Lung (tissue), 17 donors: ENCODE measurements at places on chromosomes 7 and 10. TPM values are rescaled to one million over a fixed set of nuclear protein-coding genes. Genes with fewer than 3 reads are reported as not detected.

- H3K36me3 ChIP-seq, result no peaks in the 10 kb centered on the region
- peak overlapping the region; percentile 93 for H3K27ac ChIP-seq
- no peak overlapping the region for H3K4me3 ChIP-seq
- no peak for DNase-seq
Measured at GRCh38 chr7:1534330-1535099, 4.0 kb downstream of the MAFK start.

- H3K4me3 ChIP-seq, result no peak overlapping the region
- no peak for DNase-seq
- H3K36me3 ChIP-seq, result no peaks in the 10 kb centered on the region
- no peaks in the 10 kb centered on the region for H3K27me3 ChIP-seq
Measured at GRCh38 chr7:155129789-155130188, 59.7 kb downstream of the HTR5A start.

DNA sequence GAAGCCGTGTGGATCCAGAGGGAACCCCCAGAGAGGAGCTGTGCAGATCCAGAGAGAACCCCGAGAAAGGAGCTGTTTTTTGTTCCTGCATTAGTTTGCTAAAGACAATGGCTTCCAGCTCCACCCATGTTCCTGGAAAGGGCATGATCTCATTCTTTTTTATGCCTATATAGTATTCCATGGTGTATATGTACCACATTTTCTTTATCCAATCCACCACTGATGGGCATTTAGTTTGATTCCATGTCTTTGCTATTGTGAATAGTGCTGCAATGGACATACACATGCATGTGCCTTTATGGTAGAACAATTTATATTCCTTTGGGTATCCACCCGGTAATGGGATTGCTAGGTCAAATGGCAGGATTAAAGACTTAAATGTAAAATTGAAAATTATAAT is 95.4 kb upstream of the RHEB start:
- H3K4me3 ChIP-seq, result no peak overlapping the region
- H3K36me3 ChIP-seq, result no peaks in the 10 kb centered on the region
- no peak overlapping the region for H3K27ac ChIP-seq
- no peaks in the 10 kb centered on the region for H3K4me1 ChIP-seq
- no peak for DNase-seq
- H3K27me3 ChIP-seq, result no peaks in the 10 kb centered on the region

DNA sequence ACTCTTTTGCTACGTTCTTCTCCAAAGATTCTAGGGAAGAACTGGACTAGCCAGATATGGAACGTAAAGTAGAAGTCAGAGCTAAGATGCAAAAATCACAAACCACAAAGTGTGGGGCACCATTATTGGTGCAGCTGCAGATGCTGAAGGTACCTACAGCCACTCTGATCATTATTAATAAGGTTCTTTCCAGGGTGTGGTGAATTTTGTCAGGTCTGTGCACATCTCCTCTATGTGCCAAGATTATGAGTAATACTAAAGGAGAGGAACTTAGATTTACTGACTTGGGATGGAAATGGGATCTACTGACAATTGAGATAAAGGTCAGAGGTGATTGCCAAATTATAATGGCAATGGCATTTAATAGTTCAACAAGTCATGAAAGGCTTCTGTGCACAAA is 148.2 kb downstream of the RAPGEF5 start:
- peaks cover 16% of the 10 kb centered on the region for H3K4me1 ChIP-seq
- H3K27ac ChIP-seq, result no peak overlapping the region
- H3K36me3 ChIP-seq, result no peaks in the 10 kb centered on the region
- no peak overlapping the region for H3K4me3 ChIP-seq

MDFIC gene
- 13.7 TPM for polyA plus RNA-seq

SLC13A1 gene
- polyA plus RNA-seq, result not detected

CRHR2 gene
- polyA plus RNA-seq, result not detected

DNA sequence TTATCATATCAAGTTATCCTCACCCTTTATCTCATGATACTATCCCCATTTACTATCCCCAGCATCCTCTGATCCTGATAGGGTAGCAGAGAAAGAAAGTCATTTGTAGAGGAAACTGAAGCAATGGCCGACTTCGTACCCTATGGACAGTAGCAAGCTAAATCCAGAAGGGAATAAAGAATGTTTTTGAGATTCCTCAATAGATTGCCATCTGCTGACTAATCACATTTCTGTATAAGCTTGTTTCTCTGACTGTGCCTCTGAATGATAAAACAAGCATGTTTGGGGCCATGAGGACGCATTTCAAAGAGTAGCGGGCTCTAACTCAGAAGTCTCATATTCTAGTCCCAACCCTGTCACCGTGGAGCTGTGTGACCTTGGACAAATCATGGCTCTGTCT is 13.2 kb upstream of the FAM107B start:
- H3K27ac ChIP-seq, result no peak overlapping the region
- H3K4me3 ChIP-seq, result no peak overlapping the region
- H3K4me1 ChIP-seq, result no peaks in the 10 kb centered on the region
- H3K36me3 ChIP-seq, result no peaks in the 10 kb centered on the region

HYAL4 gene
- not detected for polyA plus RNA-seq

GRCh38 chr10:55374917-55375316 is 573.9 kb upstream of the PCDH15 start:
- no peaks in the 10 kb centered on the region for H3K36me3 ChIP-seq
- no peaks in the 10 kb centered on the region for H3K27me3 ChIP-seq
- no peak overlapping the region for H3K4me3 ChIP-seq
- no peak overlapping the region for H3K27ac ChIP-seq
- no peak for DNase-seq

NKX2-3 gene
- not detected for polyA plus RNA-seq

- DNase-seq, result no peak
- H3K27me3 ChIP-seq, result no peaks in the 10 kb centered on the region
- no peak overlapping the region for H3K27ac ChIP-seq
Measured at GRCh38 chr10:44183667-44184632, 200.9 kb downstream of the CXCL12 start.

DNA sequence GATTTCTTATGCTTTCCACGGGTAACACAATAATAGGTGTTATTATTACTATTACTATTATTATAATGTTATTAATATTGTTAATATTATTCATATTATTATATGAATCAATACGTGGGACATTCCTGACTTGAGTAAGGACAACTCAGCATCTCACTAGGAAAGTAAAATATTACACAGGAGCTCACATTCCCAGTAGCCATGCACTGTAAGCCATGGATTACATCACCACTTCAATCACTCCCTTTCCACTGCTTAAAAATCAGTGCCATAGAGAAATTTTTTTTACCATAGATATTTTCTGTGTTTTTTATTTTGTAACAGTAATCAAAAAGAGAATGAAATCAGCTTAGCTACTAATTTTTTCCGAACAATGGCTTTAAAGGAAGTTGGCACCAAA is 68.5 kb upstream of the DGKI start:
- no peak for DNase-seq
- no peaks in the 10 kb centered on the region for H3K27me3 ChIP-seq
- no peak overlapping the region for H3K4me3 ChIP-seq

ODAD2 gene
- 1.8 TPM for polyA plus RNA-seq

ZNF37A gene
- 4.5 TPM for polyA plus RNA-seq

AMZ1 gene
- 0.39 TPM for polyA plus RNA-seq

- no peak overlapping the region for H3K4me3 ChIP-seq
- H3K36me3 ChIP-seq, result no peaks in the 10 kb centered on the region
- H3K27me3 ChIP-seq, result no peaks in the 10 kb centered on the region
- H3K27ac ChIP-seq, result no peak overlapping the region
- peaks cover 8% of the 10 kb centered on the region for H3K4me1 ChIP-seq
Measured at GRCh38 chr7:28155019-28155660, 25.5 kb downstream of the JAZF1 start.

DNA sequence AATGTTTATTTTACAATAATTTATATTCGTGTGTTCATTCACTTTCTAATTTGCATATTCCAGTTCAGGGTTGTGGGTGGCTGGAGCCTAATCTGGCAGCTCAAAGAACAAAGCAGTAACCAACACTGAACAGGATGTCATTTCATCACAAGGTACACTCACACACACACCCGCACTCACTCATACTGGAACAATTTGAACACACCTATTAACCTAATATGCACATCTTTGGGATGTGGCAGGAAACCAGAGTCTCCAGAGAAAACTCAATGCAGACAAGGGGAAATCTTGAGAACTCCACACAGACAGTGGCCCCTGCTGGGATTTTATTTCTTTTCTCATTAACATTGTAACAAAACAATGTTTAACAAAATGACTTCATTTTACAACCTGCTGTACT is 97.4 kb downstream of the TWIST1 start:
- H3K27me3 ChIP-seq, result no peaks in the 10 kb centered on the region
- no peak for DNase-seq
- no peak overlapping the region for H3K27ac ChIP-seq
- H3K4me3 ChIP-seq, result no peak overlapping the region

- H3K4me1 ChIP-seq, result no peaks in the 10 kb centered on the region
- no peak overlapping the region for H3K4me3 ChIP-seq
- no peak overlapping the region for H3K27ac ChIP-seq
- no peak for DNase-seq
- no peaks in the 10 kb centered on the region for H3K36me3 ChIP-seq
Measured at GRCh38 chr7:14626076-14626475, 276.5 kb downstream of the DGKB start.

MYH16 gene
- 0.04 TPM for polyA plus RNA-seq

UNC5B gene
- polyA plus RNA-seq, result 7.2 TPM

DNA sequence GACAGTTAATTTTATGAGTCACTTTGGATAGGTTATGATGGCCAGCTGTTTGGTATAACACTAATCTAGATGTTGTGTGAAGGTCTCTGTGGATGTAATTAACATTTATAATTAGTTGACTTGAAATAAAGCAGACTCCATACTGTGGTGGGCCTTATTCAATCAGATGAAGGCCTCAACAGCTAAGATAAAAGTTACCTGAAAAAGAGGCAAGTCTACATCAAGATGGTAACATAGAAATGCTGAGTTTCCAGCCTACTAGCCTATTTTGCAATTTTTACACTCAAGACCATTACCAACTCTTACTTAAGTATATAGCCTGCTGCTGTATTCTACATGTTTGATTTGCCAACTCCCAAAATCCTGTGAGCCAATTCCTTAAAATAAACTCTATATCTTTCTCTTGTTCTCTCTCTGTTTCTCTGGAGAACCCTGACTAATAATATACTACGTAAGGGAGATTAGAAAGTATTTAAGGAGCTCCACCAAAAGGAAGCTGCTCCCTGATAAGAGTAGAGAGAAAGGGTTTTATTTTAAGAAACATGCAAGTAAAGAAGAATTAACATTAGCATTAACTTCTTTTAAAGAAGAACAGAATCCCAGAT is 42.7 kb downstream of the ZNF438 start:
- peaks cover 4% of the 10 kb centered on the region for H3K4me1 ChIP-seq
- peak overlapping the region; percentile 90 for H3K27ac ChIP-seq
- no peaks in the 10 kb centered on the region for H3K27me3 ChIP-seq
- peak; percentile 50 for DNase-seq
- no peak overlapping the region for H3K4me3 ChIP-seq
- H3K36me3 ChIP-seq, result no peaks in the 10 kb centered on the region

MBLAC1 gene
- 1.7 TPM for polyA plus RNA-seq

GRCh38 chr7:33350577-33350976 is 221.2 kb downstream of the BBS9 start:
- no peaks in the 10 kb centered on the region for H3K36me3 ChIP-seq
- no peaks in the 10 kb centered on the region for H3K27me3 ChIP-seq
- H3K4me3 ChIP-seq, result no peak overlapping the region
- H3K27ac ChIP-seq, result no peak overlapping the region

VSTM4 gene
- 2.9 TPM for polyA plus RNA-seq

DNA sequence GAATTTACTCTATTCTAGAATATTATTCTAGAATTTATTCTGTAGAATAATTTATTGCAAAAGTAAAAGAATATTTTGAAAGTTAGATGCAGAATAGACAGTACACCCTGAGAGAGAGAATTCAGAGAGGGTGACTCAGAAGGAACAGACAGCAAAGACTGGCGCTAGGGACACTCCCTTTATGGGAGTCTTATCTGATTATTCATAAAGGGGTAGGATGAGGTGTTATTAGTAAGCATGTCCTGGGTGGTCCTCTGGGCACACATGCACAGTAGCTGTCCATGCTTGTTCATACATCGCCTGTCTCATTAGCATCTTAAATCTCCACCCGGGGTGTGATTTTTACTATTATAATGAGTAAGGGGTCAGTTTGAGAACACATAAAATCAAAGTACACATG is 100.1 kb downstream of the XPNPEP1 start:
- H3K27me3 ChIP-seq, result no peaks in the 10 kb centered on the region
- no peak overlapping the region for H3K27ac ChIP-seq
- no peak overlapping the region for H3K4me3 ChIP-seq

TRIM50 gene
- 0.08 TPM for polyA plus RNA-seq

PLAC9 gene
- polyA plus RNA-seq, result 34.7 TPM

- H3K36me3 ChIP-seq, result peaks cover 36% of the 10 kb centered on the region
- DNase-seq, result no peak
- no peak overlapping the region for H3K27ac ChIP-seq
Measured at GRCh38 chr7:128322040-128322643, 21.6 kb downstream of the RBM28 start.

GRCh38 chr7:143878884-143879283 is 23.1 kb downstream of the TCAF1 start:
- no peak overlapping the region for H3K4me3 ChIP-seq

- peaks cover 4% of the 10 kb centered on the region for H3K4me1 ChIP-seq
- no peak overlapping the region for H3K27ac ChIP-seq
- no peak for DNase-seq
- H3K36me3 ChIP-seq, result no peaks in the 10 kb centered on the region
- H3K27me3 ChIP-seq, result no peaks in the 10 kb centered on the region
- no peak overlapping the region for H3K4me3 ChIP-seq
Measured at GRCh38 chr7:82318786-82319185, 124.8 kb downstream of the CACNA2D1 start.

DNA sequence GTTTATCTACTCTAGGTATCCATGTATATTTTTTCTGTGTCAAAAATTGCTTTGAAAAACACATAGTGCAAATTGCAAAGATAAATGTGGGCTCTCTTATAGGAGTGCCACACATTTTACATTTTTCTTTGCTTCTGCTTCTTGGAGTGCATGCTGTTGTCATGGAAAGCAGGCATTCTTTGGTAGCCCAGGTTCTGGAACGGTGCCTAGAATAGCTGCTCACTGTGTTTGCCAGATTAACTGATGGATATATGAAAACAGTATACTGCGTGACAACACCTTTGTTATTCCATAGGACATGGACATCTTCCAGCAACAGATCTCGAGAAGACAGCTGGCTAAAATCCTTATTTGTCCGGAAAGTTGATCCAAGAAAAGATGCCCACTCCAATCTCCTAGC is 13.4 kb downstream of the NIPSNAP2 start:
- peaks cover 20% of the 10 kb centered on the region for H3K36me3 ChIP-seq
- H3K27ac ChIP-seq, result peak overlapping the region; percentile 58
- no peaks in the 10 kb centered on the region for H3K27me3 ChIP-seq
- peak; percentile 47 for DNase-seq
- peaks cover 7% of the 10 kb centered on the region for H3K4me1 ChIP-seq

- H3K36me3 ChIP-seq, result no peaks in the 10 kb centered on the region
- no peak for DNase-seq
- no peak overlapping the region for H3K27ac ChIP-seq
- no peaks in the 10 kb centered on the region for H3K4me1 ChIP-seq
- H3K4me3 ChIP-seq, result no peak overlapping the region
Measured at GRCh38 chr7:142443216-142444010, 185.6 kb upstream of the PRSS58 start.

TUBB8 gene
- not detected for polyA plus RNA-seq

- no peaks in the 10 kb centered on the region for H3K27me3 ChIP-seq
- no peaks in the 10 kb centered on the region for H3K36me3 ChIP-seq
- H3K4me3 ChIP-seq, result no peak overlapping the region
- no peak overlapping the region for H3K27ac ChIP-seq
- no peak for DNase-seq
Measured at GRCh38 chr7:103964269-103964668, 25.2 kb downstream of the RELN start.

AKR1D1 gene
- polyA plus RNA-seq, result not detected

TFEC gene
- 19.2 TPM for polyA plus RNA-seq

TRIL gene
- 0.52 TPM for polyA plus RNA-seq
